Vagina (tissue), 2 donors: ENCODE measurements at places on chromosomes 5 and 9.

- DNase-seq, result no peak
These were observed 91.6 kb downstream of the NFIB start for GRCh38 chr9:14222149-14222835.

GRCh38 chr9:121071370-121071755 lies 3.4 kb upstream of the CNTRL start:
- no peak for DNase-seq

GRCh38 chr9:128073253-128073886 lies 5.3 kb downstream of the SLC25A25 start:
- no peak for DNase-seq

- DNase-seq, result no peak
These were observed 21.5 kb downstream of the SERINC5 start for GRCh38 chr5:80234116-80234948.

DNA sequence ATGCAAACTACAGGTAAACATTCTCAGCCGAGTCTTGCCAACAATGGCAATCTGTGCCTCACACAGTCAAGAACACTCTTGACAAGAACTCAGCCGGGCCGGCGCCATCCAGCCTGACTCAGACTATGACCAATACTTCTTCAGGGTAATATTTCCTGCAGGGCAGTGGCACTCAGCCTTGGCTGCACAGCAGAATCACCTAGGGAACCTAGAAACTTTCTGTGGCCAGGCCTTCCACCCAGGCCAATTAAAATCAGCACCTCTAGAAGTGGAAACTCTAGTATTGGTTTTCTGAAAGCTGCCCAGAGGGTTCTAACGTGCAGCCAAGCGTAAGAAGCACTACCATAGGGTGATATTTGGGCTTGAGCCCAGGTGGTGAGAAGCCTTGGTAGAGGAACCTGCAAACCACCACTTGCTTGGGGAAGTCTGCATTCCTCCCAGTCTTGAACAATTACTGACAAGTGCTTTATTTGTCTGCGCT lies 120.6 kb downstream of the TTLL11 start:
- no peak for DNase-seq

- no peak for DNase-seq
These were observed 70.8 kb downstream of the ROR2 start for GRCh38 chr9:91879231-91879630.

GRCh38 chr9:14087576-14087975 lies 226.4 kb downstream of the NFIB start:
- no peak for DNase-seq

- DNase-seq, result no peak
These were observed 622 bp upstream of the RGS14 start for GRCh38 chr5:177357146-177357458.

DNA sequence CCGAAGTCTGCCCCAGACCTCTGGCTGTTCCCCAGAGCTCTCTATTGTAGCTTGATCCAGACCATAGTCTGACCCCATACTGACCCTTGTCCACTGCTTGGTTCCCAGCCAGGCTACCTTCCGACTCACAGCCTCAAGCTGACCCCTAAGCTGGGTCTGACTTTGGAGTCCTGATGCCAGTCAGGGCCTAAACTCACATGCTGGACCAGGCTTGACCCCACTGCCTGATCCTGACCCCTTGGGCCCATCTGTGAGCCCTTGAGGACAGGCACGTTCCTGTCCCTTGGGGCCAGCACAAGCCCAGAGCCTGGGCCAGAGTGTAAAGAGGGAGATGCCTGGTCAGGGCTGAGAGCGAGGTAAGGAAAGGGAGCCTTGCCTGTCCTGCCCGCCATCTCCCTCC lies 32.7 kb upstream of the ENHO start:
- DNase-seq, result no peak

DNA sequence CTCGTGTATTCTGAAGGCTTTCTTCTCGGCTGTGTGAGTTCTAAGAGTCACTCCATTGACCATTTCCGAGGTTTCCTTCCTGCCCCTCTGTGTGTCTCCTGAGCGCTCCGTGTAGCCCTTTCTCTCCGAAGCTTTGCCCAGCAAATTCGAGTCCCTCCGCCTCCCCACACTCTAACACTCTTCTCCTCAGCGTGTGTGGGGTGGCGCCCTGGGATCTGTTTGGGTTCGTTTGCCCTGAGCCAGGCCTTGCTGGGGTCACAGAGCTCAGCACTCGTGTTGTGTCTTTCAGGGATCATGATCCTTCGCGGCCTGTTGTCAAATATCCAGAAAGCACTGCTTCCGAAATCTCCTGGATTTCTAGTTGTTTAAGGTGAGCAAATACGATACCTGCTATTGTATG lies 5.6 kb upstream of the PAEP start:
- DNase-seq, result no peak

- no peak for DNase-seq
These were observed 164.7 kb downstream of the DOCK2 start for GRCh38 chr5:169801781-169802180.

DNA sequence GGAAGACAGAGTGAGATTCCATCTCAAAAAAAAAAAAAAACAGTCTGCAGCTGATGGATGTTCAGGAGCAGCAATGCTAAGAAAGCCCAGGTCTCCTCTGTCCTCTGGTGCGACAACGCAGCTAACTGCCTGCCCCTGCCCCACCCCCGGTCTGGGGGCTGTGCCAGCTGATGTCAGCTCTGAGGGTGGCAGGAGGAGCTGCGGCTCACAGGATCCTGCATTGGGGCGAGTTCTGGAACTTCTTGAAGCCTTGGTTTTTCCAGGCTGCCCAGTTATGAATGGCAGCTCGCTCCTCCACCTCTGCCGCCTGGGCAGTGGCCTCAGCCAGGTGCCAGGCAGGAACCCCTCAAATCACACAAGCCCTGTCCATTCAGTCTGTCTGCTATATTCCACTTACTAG lies 113.5 kb downstream of the ROR2 start:
- no peak for DNase-seq

GRCh38 chr5:156380848-156381247 lies 53.9 kb downstream of the SGCD start:
- DNase-seq, result no peak

GRCh38 chr5:94180761-94181160 lies 437.6 kb downstream of the KIAA0825 start:
- DNase-seq, result no peak

GRCh38 chr9:84513473-84513872 lies 156.1 kb upstream of the NTRK2 start:
- DNase-seq, result no peak

- no peak for DNase-seq
These were observed 289.7 kb upstream of the TMEM161B start for GRCh38 chr5:88558366-88558765.

- no peak for DNase-seq
These were observed 414.4 kb downstream of the PDE4D start for GRCh38 chr5:59479086-59479485.

- DNase-seq, result no peak
These were observed 156.1 kb downstream of the SNX18 start for GRCh38 chr5:54673523-54674225.

DNA sequence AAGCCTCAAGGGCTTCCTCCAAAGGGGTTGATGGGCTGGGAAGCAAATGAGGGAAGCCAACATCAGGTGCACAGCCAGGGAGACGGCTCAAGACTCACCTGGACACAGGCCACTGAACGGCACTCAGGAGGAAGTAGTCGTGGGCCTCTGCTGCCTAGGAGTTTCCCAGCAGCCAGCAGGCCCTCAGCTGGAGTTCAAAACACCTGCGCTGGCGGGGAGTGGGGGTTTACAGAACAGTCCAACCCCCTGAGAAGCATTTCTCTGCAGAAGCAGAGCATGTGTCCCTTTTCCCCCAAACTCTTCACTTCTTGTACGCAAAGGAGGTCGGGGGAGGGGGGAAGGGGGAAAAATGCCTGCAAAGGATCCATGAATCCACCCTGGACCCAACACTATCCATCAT lies 2.3 kb downstream of the WHRN start:
- no peak for DNase-seq

- DNase-seq, result no peak
These were observed 419.0 kb downstream of the PLK2 start for GRCh38 chr5:58040846-58041245.

DNA sequence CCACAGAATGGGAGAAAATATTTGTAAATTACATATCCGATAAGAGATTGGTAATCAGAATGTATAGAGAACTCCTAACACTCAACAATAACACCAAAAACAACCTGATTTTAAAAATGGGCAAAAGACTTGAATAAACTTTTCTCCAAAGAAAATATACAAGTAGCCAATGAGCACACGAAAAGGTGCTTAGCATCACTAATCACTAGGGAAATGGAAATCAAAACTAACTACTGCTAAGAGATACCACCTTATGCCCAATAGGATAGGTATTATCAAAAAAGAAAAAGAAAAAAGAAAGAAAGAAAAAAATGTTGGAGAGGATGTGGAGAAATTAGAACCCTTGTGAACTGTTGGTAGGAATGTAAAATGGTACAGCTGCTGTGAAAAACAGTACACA lies 212.1 kb downstream of the TLR4 start:
- no peak for DNase-seq

DNA sequence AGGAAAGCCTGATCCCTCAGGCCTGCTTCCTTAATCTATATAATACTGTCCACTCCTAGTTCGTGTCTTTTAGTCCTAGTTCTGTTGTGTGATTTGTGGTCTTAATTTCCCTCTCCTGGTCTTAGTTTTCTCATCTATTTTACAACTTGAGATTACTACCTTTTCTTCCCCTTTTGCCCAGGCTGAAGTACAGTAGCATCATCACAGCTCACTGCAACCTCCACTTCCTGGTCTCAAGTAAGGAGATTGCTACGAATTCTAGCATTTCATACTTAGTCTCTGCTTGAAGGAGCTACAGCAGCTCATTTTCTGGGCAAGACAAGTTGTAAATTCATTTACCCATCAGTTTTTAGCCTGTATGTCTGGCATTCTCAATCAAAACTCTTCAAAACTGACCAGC lies 5.5 kb downstream of the TRIM32 start:
- no peak for DNase-seq

GRCh38 chr5:171418316-171418981 lies 998 bp upstream of the FGF18 start:
- DNase-seq, result no peak

GRCh38 chr9:75891277-75891741 lies 836 bp downstream of the PCSK5 start:
- DNase-seq, result no peak

DNA sequence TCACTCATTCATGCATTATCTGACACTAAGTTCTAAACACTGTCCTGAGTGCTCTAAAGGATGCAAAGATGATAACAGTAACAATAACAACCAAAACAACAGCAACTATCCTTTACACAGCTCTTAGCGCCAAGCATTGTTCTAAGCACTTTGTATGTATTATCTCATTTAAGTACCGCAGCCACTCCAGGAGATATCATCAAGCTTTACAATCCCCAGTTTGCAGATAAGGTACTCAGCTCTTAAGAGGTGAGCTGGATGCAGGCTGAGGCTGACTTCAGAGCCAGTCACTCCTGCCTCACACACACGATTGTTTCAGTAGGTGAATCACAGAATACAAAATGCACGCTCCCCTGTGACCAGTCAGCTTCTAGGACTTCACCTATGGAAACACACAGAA lies 141.8 kb downstream of the PAX5 start:
- DNase-seq, result no peak

DNA sequence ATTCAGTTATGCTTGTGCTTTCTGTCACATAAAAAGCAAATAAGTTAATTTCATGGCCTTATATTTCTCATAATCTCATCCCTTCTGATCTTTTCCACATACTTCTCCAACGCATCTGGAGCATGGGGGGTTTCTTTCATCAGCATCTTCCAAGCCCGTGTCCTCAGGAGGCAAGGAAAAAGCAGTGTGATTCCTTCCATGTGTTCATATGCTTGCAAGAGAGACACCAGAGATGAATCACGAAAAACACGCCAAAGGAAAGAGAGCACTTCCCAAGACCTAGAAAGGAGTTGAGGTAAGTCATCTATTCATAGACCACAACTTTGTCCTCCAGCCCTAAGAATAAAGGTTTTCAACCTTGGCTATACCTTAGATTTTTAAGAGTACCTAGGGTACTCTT lies 26.0 kb upstream of the SVEP1 start:
- no peak for DNase-seq

DNA sequence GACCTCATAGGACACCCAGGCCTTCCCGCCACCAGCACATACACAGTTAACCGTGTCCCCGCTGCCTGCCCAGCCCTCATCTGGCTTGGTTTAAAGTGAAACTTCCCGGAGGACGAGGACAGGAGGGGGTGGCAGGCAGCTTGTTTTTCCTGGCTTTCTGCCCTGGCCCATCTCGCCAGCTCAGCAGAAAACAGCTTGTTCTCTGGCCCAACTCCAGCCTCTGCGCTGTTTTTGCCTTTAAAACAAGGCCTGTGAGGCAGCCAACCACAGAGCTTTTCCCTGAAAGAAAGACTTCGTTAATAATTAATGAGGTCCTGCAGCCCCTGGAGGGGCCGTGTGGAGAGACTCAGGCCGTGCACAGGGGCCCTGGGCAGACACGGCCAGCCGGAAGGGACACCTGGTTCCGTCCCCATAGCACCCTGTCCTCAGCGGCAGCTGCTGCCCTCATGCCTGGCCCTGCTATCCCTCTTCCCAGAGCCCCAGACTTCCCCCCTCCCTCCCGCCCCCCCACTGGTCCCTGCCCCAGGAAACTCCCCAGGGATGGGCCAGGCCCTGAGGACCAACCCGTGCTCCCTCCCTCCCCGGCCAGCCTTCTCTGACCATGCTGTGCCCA lies 108.7 kb downstream of the RXRA start:
- DNase-seq, result no peak

- DNase-seq, result no peak
These were observed 107.6 kb upstream of the PRSS3 start for GRCh38 chr9:33687779-33688178.

DNA sequence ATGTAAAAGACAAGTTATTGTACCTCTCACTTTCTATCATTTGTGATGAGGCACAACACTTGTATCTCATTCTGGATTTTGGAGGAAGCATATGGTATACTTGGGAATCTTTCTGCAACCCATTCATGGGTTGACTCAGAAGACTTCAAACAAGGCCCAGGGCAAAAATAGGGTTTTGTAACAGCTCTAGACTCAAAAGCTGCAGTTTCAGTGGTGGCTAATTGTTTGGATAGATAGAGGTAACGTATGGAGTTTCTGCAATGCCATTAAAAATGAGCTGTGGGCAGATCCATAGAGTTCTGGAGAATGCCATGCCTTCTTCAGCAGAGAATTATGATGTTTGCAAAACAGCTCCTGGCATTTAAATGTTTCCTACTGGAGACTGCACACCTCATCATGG lies 279.6 kb upstream of the VLDLR start:
- no peak for DNase-seq
